ENCODE measurements at places on chromosomes 1 and 21. TPM values are rescaled to one million over a fixed set of nuclear protein-coding genes. Genes with fewer than 3 reads are reported as not detected.

Gene EFNA1
- polyA plus RNA-seq: 19.1 TPM

Gene PTGFRN
- 17.4 TPM for polyA plus RNA-seq

Gene C1orf87
- not detected for polyA plus RNA-seq

Gene KCNJ6
- 0.68 TPM for polyA plus RNA-seq
